Effector CD8-positive, alpha-beta T cell (primary cell): ENCODE measurements at places on chromosomes 6 and 20.

DNA sequence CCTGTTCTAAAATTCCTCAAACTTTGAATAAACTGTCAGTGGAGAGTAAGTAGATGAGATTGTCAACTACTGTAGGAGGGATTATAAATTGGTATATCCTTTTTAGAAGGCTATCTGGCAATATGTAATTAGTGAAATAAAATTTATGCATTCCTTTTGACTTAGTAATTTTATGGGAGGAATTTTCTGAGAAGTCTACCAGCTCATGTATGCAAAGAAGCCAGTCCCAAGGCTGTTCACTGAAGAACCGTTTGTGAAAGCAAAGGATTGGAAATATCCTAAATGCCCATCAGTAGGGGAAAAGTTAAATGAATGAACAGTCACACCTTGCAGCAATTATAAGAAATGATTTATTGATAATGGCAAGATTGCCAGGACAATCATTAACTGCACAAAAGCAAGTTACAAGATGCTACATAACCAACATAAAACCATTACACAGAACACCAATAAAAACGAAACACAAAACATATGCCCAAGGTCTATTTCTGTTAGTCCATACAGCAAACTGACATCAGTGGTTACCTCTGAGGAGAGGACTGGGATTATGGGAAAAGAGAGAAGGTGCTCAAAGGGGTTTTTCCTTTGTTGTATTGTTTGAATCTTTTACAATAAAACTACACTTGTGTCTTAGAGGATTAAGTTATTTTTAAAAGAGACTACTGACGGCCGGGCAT, 4.6 kb upstream of the DSTN start:
- DNase-seq: no peak

DNA sequence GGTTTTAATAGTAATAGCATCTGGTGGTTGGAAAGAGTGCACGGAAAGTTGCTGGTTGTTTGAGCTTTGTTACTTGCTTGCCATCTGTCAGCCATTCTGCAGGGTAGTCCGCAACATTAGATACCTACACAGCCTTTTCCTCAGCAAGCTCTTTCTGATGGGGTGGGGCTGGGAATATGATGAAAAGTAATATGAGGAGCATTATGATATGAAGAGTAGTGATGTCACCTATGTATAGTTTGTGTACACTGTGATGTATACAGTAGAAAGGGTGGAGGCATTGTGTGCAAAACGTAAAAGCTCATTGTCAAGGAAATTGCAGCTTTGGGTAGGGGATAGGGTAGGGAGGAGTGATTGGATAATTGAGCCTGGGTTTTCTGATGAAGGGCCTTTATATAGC, 16.1 kb downstream of the SCAF8 start:
- DNase-seq: no peak

DNA sequence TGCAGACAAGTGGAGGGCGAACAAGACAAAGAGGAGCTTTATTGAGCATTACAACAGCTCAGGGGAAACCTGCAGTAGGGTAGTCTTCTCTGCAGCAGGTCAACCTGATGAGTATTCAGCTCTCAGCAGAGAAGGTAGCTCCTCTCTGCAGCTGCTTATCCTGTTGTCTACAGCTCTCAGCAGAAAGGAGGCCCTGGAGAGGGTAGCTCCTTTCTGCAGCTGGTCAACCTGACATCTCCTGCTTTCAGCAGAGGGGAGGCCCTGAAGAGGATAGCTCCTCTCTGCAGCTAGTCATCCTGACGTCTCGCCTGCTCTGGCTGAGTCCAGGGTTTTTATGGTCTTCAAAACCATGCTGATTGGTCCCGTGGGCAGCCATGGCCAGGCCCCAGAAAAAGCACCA, 113.6 kb downstream of the CD24 start:
- no peak for DNase-seq

- no peak for DNase-seq
Observed at GRCh38 chr6:26184367-26184891, 97.2 kb downstream of the HFE start.

DNA sequence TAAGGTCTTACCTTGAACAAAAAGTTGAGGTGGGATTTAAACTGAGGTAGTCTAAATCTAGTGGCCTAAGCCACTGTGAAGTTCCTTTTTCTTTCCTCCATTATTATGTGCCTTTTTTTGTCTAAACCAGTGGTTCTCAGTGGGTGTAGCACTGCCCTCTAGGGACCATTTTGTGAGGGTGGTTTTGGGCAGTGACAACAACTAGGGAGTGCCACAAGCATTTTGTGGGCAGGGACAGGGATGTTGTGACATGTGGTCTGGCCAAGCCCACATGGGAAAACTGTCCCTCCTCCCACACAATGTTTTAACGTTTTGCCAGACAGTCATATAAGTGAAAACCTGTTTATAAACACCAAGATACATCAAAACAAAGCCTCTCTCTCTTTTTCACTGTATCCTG, 899.4 kb upstream of the FLRT3 start:
- DNase-seq: no peak

GRCh38 chr20:39535301-39535700, 573.2 kb downstream of the DHX35 start:
- no peak for DNase-seq

- DNase-seq: no peak
Observed at GRCh38 chr20:38248133-38248532, 12.4 kb downstream of the KIAA1755 start.

DNA sequence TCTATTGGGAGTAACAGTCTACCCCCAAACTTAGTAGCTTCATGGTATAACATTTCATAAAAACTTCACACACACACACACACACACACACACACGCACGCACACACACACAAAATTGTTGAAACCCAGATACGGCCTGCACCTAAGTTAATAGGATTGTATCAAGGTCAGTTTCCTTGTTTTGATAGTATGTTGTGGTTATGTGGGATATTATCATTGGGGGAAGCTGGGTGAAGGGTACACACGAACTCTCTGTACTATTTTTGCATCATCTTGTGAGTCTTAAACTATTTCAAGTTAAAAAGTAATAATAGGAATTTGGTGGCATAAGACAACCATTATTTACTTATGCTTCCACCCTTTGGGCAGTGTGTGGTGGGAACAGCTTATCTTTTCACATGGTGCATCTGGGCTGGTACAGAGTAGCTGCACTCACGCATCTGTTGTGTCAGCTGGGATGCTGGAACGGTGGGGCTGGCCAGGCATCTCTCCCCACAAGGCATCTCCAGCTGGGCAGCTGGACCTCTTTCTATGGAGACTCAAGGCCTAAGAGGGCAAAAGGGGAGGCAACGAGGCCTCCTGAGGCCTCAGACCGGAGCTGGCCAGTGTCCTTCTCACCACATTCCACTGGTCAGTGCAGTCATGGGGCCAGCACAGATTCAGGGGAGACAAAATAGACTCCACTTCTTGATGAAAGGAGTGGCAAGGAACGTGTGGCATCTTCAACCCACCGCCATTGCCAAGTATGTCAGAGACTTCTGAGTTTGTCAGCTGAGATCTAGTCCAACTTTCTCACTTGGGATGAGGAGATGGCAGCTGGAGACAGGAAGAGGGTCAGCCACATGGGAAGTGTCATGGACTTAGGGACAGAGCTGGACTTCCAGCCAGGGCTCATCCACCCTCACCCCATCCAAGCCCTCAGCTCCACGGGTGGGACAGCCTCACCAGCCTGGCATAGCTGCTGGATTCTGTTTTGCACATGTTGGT, 20.5 kb upstream of the IP6K3 start:
- no peak for DNase-seq

DNA sequence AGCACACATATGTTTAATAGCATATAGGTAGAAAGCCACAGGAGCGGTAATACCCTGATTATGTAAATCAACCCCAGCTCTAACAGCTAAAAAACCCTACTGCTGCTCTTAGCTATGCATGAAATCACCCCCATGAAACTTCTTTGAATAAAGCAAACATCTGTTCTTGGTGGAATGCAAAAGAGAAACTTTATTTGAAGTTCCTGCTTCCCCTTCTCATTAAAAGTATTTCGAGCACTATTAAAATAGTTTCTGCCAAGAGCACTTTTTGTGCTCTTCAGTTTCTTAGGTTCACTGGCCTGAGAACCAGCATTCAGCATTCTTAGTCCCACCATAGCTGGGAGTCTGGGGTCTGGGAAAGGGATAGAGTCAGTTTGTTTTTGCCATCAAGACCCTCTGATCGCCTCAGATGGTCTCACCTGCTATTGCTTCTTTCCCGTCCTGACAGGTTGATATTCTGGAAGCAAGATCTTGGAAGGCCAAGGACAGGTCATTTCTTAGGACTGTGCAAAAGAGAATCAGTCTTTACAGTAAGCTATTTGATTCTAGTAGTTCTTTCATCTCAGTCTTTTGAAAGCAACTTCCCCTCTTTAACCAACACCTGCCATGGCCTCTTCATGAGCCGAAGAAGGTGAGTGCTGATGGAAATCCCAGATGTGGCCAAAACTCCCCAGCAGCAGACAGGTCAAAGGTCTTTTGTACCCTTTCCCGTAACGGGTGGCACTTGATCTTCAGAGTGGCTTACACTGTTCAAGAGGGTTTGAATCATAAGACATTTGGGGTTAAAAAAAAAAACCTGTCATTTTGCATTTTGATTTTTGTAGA, 76.5 kb upstream of the TMEM170B start:
- DNase-seq: no peak

DNA sequence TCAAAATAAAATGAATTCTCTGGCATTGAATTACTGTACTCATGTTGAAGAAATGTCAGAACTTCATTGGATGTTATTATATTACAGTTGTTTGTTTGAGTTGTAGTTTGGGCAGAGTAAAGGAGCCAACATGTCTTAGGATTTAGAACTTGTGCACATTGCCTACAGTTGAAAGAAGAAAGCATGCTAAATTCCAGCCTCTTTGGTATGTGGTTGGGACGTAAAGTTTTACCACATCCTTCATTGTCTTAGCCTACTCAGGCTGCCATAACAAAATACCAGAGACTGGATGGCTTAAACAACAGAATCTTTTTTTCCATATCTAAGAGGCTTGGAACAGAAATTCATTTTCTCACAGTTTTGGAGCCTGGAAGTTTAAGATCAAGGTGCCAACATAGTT, 42.4 kb downstream of the HFE start:
- DNase-seq: no peak

- no peak for DNase-seq
Observed at GRCh38 chr6:11919771-11920440, 92.2 kb upstream of the HIVEP1 start.

GRCh38 chr6:87658516-87658915, 43.5 kb downstream of the AKIRIN2 start:
- no peak for DNase-seq
